ENCODE measurements at places on chromosomes 3 and 15. TPM values are rescaled to one million over a fixed set of nuclear protein-coding genes. Genes with fewer than 3 reads are reported as not detected.

DNA sequence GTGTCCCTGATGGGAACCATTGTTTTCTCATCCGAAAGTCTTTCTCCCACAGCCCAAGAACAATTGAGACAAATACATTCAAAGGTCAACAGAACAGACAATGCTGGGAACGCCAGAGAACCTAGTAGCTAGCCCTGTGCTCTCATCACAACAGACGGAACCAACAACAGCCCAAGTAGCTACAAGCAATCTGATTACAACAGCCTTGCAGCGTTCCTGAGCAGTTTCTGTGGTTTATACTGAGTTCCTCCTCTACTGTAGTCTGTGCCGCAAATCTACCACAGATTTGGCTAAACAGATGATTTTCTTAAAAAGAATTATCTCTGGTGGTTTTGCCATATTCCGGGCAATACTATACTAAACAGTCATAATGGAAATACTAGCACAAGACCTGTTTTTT lies 435.6 kb downstream of the MECOM start:
- no peak for DNase-seq

EHHADH gene
- total RNA-seq: 9.3 TPM

TMEM207 gene
- total RNA-seq: not detected

- DNase-seq: peak; percentile 16
These were observed 56.6 kb downstream of the ETV5 start for GRCh38 chr3:186052096-186052840.

- no peak for DNase-seq
These were observed 8.2 kb downstream of the SNX33 start for GRCh38 chr15:75655931-75656330.

- DNase-seq: no peak
These were observed 191.6 kb downstream of the GAP43 start for GRCh38 chr3:115814778-115815380.

CFAP161 gene
- not detected for total RNA-seq

GRCh38 chr3:30048431-30048830 lies 558.0 kb upstream of the TGFBR2 start:
- DNase-seq: no peak

DNA sequence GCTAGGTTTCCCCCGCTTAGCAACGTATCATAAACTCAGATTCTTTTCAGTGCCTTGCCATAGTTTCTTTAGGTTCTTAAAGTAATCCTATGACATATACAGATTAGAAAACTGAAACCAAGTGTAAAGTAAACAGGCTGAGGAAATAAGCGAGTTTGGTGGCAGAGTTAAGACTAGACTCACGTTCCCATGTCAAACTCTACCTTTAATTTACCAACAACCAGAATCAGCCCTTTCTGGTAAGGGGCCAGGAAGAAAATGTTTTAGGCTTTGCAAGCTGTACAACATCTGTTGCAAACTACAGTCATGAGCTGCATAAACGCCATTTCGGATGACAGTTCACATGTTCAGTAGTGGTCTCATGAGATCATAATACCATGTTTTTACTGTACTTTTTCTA lies 128.0 kb upstream of the PRICKLE2 start:
- DNase-seq: no peak

AADACL2 gene
- not detected for total RNA-seq

IGDCC3 gene
- not detected for total RNA-seq

GRCh38 chr3:186466391-186466974 lies 77.7 kb downstream of the CRYGS start:
- no peak for DNase-seq

- no peak for DNase-seq
These were observed 111.0 kb downstream of the LRRK1 start for GRCh38 chr15:101029971-101030661.

DNA sequence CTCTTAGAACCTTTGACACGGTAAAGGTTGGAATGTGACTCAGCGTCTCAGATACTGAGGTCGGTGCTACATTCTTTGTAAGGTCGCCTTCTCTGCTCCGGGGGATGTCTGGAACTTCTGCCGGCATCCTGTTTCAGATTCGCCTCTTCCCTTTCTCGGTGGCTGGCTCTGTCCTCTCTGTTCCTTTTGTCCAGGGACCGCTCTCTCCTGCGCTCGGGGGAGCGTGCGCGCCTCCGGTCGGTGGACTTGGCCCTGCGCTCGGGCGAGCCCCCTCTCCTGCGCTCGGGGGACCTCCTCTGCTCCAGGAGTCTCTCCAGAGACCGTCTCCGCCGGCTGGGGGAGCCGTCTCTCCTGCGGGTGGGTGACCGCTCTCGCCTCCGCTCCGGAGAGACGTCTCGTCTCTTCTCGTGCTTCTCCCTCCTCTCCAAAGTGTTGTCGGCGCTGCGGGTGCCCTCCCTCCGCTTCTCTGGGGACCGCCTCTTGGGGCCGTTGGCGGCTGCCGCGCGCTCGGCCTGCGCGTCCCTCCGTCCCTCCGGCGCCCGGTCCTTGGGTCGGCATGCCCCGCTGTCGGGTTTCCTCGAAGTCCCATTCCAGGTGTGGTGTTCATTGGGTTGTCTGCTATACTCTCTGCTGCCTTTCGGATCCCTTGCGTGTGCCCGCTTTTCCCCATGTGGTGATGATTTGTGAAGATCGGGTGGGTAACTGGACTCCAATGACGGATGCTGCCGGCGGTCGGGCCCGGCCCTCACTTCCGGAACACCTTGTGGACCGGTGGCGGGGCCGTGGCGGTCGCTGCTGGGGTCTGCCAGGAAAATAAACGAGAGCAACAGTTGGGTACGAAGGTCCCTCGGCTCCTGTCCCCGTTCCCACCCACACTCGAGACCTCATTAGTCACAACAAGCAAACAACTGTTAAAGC lies 668.8 kb upstream of the ADAMTS9 start:
- no peak for DNase-seq

CD200 gene
- total RNA-seq: 3.9 TPM

DNA sequence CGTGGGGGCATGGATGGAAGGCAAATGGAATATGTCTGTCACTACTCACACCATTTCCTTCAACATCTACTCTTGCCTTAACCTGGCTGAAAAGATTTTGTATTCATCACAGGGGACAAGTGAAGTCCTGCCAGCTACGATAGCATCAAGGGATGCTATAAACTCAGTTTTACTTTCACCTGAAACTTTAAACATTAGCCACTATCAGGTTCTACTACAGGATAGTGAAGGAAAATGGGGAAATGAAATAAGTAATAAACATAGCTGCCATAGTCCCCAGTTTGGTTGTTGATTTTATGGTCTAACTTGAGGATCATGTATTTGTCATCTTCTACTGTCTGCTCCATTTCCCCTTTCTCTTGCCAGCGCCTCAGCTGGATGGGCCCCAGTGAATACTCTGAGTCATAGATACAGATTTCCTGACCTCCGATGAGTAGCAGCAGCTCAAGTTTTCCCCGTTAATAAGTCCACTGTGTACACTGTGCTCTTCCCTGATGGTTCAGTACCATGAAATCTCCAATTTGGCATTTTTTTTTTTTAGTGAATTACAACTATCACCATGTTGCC lies 338.2 kb upstream of the SLCO3A1 start:
- DNase-seq: peak; percentile 38

DNA sequence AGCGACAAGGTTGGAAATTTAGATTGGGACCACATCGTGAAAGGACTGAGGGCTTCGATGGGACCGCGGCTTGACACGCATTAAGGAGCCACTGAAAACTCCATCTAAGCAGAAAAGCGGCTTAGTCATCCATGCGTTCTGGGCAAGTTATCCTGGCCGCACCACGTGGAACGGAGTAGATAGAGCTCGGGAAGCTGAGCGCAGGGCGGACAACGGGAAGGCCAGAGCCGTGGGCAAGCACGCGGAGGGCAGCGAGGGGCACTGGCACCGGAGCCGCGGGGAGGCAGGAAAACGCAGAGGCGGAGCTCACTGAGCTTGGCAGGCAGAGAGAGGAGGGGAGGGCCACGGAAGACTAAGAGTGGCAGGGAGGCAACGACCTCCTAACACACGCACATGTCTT lies 61.3 kb upstream of the VGLL4 start:
- no peak for DNase-seq

Data from epithelial cell of proximal tubule (primary cell).